ENCODE measurements at places on chromosomes 12 and 14.

DNA sequence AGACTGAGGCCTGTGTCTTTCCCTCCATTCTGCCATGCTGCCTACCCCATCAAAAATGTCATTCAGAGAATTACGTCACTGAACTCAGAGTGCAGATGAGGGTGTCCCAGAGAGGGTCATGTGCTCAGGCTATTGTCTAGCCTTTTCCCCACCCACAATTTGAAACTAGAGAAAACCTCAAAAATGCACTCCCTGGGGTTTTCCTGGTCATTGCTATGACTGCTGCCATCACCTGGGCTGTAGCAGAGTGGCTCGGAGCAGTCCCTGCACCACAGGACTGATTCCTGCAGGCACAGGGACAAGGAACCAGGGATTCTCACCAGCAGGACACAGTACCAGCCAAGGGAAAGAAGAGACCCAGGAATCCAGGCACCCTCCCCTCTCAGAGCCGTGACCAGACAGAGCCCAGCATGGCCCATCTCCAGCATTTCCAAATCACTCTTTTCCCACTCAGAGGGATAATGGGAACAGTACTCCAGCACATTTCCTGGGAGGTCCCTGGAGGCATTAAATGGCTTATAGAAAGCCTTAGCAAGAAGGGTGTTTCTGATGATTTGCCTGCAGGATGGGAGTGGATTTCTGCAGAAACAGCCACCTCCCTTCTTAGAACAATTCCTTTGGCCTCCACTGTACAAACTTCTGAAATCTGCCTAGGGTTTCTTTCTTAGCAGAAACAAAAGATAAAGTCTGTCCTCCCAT lies 45.9 kb downstream of the VWF start:
- peaks cover 28% of the 10 kb centered on the region for H3K27me3 ChIP-seq
- no peak overlapping the region for H3K27ac ChIP-seq
- peaks cover 25% of the 10 kb centered on the region for H3K4me1 ChIP-seq
- DNase-seq = no peak

DNA sequence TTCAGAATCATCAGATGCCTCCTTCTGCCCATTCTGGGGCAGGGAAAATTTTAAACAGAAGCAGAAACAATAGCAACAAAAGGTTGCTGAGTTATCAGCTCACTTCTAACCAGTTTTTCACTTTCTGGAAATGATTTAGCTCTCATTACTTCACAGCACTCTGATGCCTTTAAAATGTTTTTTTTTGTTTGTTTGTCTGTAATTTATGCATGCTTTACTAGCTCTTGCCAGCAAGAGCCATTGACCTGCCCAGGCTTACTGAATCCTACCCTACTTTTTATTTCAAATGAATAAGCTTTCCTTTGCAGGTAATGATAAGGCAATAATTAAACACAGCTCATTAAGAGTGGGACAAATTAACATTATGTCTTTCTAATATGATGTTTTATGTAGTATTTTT lies 466.1 kb upstream of the NOVA1 start:
- H3K4me1 ChIP-seq = no peaks in the 10 kb centered on the region
- no peak overlapping the region for H3K27ac ChIP-seq

DNA sequence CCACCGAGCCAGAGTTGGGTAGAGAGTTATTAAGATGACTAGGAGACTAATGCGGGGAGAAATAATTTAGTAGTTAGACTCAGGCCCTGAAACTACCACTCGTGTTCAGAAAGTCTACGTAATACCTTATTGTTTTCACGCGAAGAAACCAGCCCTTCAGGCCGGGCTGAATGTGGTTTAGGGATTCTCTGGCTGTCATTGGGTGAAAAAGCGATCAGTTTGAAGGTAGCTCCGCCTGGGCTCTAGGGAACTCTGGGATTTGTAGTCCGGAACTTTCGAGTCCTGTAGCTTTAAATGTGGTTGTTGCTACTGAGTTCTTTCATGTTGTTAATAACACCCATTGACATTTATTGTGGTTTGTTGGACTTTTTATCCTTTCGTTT lies 549 bp upstream of the WDR89 start:
- H3K27ac ChIP-seq = peak overlapping the region; percentile 89
- H3K27me3 ChIP-seq = no peaks in the 10 kb centered on the region
- H3K36me3 ChIP-seq = peaks cover 17% of the 10 kb centered on the region
- peak overlapping the region; percentile 80 for H3K4me3 ChIP-seq

DNA sequence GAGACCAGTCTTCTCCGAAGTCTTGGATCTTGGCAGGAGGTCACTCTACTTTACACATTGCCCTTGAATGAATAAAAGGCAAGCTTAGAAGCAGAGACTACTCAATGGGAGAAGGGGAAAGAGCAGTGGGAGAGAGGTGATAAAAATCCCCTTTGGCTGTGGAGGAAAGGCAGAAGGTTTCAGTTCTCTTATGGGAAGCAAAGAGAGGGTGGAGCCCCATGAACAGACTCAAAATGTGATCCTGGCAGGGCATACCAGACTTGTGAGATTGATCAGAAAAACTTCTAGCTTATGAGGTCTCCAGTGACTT lies 49.6 kb upstream of the HECTD1 start:
- H3K27me3 ChIP-seq = no peaks in the 10 kb centered on the region
- H3K4me1 ChIP-seq = no peaks in the 10 kb centered on the region
- H3K27ac ChIP-seq = no peak overlapping the region
- no peak overlapping the region for H3K4me3 ChIP-seq

GRCh38 chr14:91858536-91859275 lies 8.6 kb downstream of the TC2N start:
- peaks cover 81% of the 10 kb centered on the region for H3K4me1 ChIP-seq
- peaks cover 84% of the 10 kb centered on the region for H3K36me3 ChIP-seq
- peak; percentile 38 for DNase-seq
- H3K27me3 ChIP-seq = no peaks in the 10 kb centered on the region
- H3K27ac ChIP-seq = peak overlapping the region; percentile 81

DNA sequence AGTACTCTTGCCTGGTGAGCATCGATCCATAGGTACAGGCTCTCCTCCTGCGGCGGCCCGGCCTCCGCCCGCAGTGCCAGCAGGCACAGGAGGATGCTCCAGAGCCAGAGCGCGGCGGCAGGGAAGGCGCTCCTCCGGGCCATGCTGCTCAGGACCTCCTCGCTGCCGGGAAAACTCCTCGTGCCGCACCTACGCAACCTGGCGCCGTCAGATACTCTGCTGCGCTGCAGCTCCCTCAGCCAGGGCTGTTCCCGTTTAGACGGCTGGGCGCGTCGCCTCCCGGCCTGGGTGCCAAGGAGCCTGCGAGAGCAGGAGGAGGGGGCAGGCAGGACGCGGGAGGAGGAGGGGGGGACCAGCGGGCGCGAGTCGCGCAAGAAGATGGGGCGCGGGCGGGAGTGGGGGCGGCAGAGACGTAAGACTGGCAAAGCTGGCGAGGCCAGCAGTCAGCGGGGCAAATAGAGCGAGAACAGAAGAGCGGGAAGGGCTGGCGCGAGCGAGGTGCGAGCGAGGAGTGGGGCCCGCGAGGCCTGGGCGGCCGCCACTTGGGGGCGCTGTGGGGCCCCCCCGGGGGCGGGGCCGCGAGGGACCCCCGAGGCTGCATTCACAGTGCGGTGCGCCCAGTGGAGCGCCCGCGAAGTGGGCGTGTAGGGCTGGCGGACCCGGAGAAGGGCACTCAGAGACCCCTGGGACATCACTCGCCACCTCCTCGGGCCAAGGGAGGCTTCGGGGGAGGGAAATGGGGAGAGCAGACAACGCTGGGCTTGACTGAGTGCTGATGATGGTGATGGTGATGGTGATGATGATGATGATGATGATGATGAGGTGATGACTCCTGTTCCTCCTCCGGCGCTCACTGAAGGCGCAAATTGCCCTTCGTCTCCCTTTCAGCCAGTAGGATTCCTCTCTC lies at the start of gene WIF1:
WIF1 (minus strand) TSS at position 257 of the 907 bp plus-strand sequence; CDS start at position 143, 114 bp downstream.
- H3K27me3 ChIP-seq = peaks cover 35% of the 10 kb centered on the region
- H3K4me1 ChIP-seq = peaks cover 7% of the 10 kb centered on the region
- H3K36me3 ChIP-seq = no peaks in the 10 kb centered on the region

- H3K36me3 ChIP-seq = peaks cover 22% of the 10 kb centered on the region
- DNase-seq = no peak
- H3K4me3 ChIP-seq = no peak overlapping the region
- H3K27me3 ChIP-seq = no peaks in the 10 kb centered on the region
- no peak overlapping the region for H3K27ac ChIP-seq
Observed at GRCh38 chr12:62471734-62472133, 5.1 kb downstream of the MON2 start.

DNA sequence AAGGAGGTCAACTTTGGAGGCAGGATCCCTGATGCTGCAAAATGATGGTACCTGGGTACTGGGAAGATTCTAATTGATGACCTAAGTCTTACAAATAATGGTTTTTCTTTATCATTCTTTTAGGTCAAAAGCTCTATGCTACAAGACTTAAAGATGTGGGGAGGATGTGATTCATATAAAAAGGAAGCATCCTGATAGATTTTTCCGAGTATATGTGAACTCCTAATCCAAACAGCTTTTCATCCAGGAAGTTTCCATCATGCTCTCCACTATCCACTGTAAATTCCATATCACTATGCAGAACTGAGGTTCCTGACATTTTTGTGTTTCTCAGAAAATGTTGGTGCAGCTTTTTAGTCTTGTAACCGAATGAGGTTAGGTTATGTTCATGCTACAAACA lies 293.2 kb downstream of the PAWR start:
- H3K36me3 ChIP-seq = no peaks in the 10 kb centered on the region
- no peak overlapping the region for H3K4me3 ChIP-seq
- no peaks in the 10 kb centered on the region for H3K4me1 ChIP-seq
- no peaks in the 10 kb centered on the region for H3K27me3 ChIP-seq
- DNase-seq = no peak

GRCh38 chr12:99959549-99960170 lies 25.1 kb downstream of the ANKS1B start:
- H3K27ac ChIP-seq = no peak overlapping the region
- H3K27me3 ChIP-seq = no peaks in the 10 kb centered on the region
- no peak for DNase-seq

- DNase-seq = no peak
- H3K27me3 ChIP-seq = peaks cover 6% of the 10 kb centered on the region
- H3K4me3 ChIP-seq = no peak overlapping the region
- peaks cover 19% of the 10 kb centered on the region for H3K4me1 ChIP-seq
Observed at GRCh38 chr14:97523936-97524335, 726.8 kb downstream of the VRK1 start.

DNA sequence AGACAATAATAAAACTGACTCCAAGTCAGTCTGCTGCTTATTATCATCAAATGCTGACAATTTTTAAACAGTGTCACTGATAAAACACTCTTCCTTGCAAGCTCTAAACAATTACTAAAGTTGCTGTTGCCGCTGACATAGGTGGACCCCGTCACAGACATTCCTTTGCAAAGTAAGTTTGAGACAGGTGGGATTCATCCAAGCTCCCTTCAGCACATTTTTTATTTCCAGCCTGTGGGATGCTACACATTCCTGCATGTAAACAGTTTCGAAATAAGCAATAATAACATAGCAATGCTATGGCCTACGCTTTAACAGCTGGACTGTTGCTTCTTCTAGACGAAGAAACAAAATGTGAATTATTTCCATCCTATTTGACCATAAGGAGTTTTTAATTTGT lies 85.4 kb upstream of the HIF1A start:
- no peak for DNase-seq
- no peak overlapping the region for H3K27ac ChIP-seq
- no peaks in the 10 kb centered on the region for H3K4me1 ChIP-seq

GRCh38 chr14:44385906-44386305 lies 121.2 kb downstream of the FSCB start:
- no peaks in the 10 kb centered on the region for H3K27me3 ChIP-seq
- H3K4me3 ChIP-seq = no peak overlapping the region
- H3K27ac ChIP-seq = no peak overlapping the region

GRCh38 chr12:68236421-68237059 lies 10.9 kb upstream of the IL26 start:
- peaks cover 6% of the 10 kb centered on the region for H3K36me3 ChIP-seq
- peak; percentile 50 for DNase-seq
- peaks cover 74% of the 10 kb centered on the region for H3K4me1 ChIP-seq
- H3K27ac ChIP-seq = peak overlapping the region; percentile 74
- peaks cover 1% of the 10 kb centered on the region for H3K27me3 ChIP-seq

DNA sequence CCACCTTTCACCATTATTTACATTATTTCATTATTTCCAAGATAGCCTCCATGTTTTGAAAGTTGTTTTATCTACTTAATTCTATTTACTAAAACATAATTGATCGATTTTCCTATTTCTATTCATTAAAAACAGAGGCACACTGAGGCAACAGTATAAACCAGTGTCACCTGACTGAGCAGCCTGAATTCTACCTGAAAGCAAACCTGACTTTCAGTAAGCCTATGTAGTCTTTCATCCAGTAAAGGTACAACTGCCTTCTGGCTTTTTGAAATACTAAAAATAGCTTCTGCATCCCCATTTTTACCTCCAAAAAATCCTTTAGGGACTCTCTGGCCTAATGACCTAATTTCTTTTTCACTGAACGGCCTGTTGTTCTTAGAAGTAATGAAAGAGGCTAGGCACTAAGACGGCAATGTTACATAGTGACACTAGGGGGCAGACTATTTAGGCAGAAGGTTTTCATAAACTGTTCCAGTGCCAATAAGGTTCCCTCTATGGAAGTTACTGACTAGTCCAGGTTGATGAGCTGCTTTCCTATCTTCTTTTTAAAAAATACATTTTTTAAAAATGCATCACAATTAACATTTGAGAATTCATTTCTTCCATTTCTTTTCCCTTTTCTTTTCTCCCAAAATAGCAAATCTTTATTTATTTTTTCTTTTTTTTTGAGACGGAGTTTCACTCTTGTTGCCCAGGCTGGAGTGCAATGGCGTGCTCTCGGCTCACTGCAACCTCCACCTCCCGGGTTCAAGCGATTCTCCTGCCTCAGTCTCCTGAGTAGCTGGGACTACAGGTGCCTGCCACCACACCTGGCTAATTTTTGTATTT lies 17.5 kb downstream of the ANAPC5 start:
- DNase-seq = no peak
- peaks cover 6% of the 10 kb centered on the region for H3K4me1 ChIP-seq
- peaks cover 56% of the 10 kb centered on the region for H3K36me3 ChIP-seq
- no peak overlapping the region for H3K4me3 ChIP-seq

DNA sequence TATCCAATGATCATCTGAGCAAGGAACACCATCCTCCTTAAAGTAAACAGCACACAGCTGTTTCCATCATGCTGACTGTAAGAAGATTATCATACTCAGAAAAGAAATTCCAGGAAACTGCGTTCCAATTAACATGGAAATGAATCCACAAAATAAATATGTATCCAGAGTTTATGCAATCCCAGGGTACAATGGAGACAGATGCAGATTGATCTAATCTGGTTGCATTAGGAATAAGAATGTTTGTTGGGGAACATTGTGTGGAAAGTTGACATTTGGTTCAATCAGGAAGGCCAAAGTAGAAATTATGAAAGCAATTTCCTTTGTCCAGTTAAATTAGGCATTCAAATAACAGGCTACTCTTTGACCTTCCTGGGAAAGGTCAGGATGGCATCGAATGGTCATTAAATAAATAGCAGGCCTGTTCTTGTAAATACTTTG lies 236.9 kb upstream of the AMIGO2 start:
- H3K27ac ChIP-seq = peak overlapping the region; percentile 48
- H3K4me1 ChIP-seq = peaks cover 31% of the 10 kb centered on the region
- no peaks in the 10 kb centered on the region for H3K27me3 ChIP-seq
- DNase-seq = no peak

- H3K27me3 ChIP-seq = peaks cover 26% of the 10 kb centered on the region
- no peak overlapping the region for H3K27ac ChIP-seq
- no peak overlapping the region for H3K4me3 ChIP-seq
- DNase-seq = no peak
- H3K4me1 ChIP-seq = no peaks in the 10 kb centered on the region
- H3K36me3 ChIP-seq = peaks cover 5% of the 10 kb centered on the region
Observed at GRCh38 chr12:71430756-71431155, 8.8 kb upstream of the LGR5 start.

- no peak overlapping the region for H3K4me3 ChIP-seq
- H3K27me3 ChIP-seq = no peaks in the 10 kb centered on the region
- DNase-seq = no peak
- no peaks in the 10 kb centered on the region for H3K4me1 ChIP-seq
- no peak overlapping the region for H3K27ac ChIP-seq
- H3K36me3 ChIP-seq = no peaks in the 10 kb centered on the region
Observed at GRCh38 chr14:33676135-33676566, 274.7 kb downstream of the EGLN3 start.
